Stimulated activated naive CD4-positive, alpha-beta T cell (primary cell): ENCODE measurements at places on chromosomes 6 and 20.

DNA sequence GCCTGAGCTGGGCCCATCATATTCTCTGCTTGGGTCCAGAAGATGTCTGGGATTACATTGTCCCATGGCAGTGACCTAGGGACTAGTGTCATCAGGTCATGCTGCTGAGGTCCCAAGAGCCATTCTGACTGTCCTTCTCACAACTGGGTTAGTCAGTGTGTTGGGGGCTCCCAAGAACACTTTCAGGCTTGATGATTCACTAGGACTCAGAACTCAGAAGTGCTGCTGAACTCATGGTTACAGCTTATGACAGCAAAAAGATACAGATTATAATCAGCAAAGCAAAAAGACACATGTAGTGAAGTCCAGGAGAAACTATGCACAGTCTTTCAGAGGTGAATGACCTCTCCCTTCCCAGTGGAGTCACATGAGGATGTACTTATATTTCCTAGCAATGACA lies 107.8 kb downstream of the SYNE1 start:
- DNase-seq = no peak

GRCh38 chr6:56874328-56874727 lies 80.6 kb upstream of the BEND6 start:
- no peak for DNase-seq

DNA sequence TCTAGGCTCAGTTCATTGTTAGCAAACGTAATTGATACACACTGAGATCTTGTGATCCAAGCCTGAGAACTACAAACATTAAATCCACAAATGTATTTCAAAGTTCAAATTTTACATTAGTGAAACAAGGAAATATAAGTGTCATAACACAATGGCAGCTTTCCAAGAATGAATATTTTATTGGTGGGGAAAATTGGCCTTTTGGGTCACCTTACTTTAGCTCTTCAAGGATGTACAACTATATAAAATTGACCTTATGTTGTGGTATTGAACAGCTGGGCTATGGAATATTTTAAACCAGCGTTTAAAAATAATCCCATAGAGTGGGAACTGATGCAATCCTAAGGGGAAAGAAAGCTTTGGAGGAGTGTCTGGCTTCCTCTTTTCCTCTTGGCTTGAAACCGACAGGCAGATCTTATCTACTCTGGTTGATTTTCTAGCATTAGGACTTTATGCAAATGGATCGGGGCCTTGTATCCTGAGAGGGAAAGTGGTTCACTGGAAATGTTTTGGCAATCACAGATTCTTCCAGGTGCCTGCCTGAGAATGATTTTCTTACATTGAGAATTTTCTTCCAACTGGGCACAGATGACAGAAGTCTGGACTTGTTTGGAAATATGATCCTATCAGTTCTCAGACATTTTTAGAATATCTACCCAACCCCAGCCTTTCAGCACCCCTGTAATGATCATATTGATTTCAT lies 184.8 kb upstream of the ECI2 start:
- no peak for DNase-seq

- no peak for DNase-seq
Observed at GRCh38 chr20:18543932-18544331, 23.3 kb upstream of the SMIM26 start.

DNA sequence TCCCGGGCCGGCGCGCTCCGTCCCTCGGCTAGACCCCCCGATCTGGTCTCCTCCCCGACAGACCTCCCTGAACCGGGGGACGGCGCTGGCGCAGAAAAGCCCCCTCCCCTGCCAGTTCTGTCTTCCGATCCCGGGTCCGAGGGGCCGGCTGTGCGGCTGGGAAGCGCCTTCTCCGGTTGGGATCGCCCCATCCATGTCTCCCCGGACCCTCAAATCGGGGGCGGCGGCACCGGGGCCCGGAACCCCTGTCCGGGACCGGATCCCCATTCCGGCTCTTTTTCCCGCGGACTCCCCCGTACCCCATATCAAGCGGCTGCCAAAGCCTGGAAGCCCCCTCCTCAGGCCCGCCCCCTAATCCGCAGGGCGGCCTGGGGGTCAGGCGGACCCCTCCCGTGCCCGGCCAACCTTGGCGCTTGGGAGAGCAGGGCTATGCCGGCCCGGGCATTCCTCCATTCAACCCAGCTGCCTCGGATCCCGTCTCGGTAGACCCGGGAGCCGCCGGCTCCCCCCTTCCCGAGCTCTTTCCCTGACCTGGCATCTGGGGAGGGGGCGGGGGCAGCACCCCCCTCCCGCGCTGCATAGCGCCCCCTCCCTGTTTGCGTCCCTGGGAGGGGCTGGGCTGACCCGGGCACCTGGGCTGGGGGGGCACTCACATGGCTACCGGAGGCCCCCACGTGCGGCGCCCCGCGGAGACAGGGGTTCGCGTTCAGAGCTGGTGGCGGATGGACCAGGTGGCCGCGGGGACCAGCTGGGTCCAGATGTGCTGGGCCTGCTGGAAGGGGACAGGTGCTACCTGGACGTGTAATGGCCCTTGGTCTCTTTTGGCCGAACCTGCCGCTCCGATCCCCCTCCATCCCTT lies 643 bp downstream of the DLGAP4 start:
- no peak for DNase-seq

- DNase-seq = no peak
Observed at GRCh38 chr6:120320481-120321162, 971.1 kb upstream of the MAN1A1 start.

- DNase-seq = no peak
Observed at GRCh38 chr6:159642995-159643394, 50.0 kb downstream of the SOD2 start.

- no peak for DNase-seq
Observed at GRCh38 chr6:136873748-136874147, 48.4 kb upstream of the SLC35D3 start.
